ENCODE measurements at places on chromosomes 4 and X. TPM values are rescaled to one million over a fixed set of nuclear protein-coding genes. Genes with fewer than 3 reads are reported as not detected.

DNA sequence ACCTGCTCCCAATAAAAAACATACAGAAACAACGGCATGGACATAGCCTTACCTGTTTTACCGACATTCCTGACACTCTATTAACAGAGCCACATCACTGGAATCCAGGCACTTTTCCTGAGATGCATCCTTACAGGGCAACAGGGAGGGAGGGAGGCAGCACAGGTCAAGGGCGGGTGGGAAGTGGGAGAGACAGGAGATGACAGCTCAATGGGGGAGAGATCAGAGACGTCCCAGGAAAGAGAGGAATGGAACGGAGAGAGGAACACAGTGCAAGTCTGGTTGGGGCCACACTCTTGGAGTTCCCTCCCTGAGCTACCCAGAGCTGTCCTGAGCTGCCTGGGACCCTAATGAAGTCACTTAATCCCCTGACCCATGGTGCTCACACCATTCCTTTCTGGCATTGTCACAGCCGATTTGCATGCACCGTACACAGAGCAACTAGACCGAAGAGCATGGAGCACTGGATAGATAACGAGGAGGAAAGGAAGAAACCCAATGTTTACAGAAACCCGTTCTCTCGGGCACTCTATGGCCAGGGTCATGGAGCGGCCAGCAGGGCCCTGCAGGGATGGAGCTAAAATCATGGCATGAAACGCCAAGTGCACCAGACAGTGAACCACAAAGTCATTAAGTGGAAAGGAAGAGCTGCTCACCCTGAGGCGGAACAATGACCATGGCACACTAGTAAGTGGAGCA, 93.1 kb downstream of the NSUN7 start:
- H3K4me3 ChIP-seq: no peak overlapping the region
- H3K4me1 ChIP-seq: no peaks in the 10 kb centered on the region
- DNase-seq: no peak

DNA sequence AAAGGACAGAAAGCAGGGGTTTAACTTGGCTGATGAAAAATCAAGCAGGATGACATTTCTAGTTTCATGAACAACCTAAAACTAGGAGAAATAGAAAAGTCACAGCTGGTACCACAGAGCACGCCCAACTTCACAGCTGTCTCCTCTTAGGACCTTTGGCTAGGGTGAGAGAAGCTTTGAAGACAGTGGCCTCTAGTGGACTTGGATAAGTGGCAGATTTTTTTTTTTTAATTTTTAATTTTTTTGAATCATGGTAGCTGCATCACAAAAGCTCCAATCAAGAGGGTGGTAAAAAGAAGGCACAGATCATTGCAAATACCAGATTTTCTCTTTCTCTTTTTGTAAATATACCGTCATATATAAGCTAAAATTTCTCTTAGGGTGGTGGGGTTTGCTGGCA, 20.2 kb upstream of the MAP3K15 start:
- H3K27ac ChIP-seq: no peak overlapping the region
- H3K4me3 ChIP-seq: no peak overlapping the region
- H3K27me3 ChIP-seq: no peaks in the 10 kb centered on the region
- no peaks in the 10 kb centered on the region for H3K4me1 ChIP-seq

- no peak overlapping the region for H3K27ac ChIP-seq
- no peaks in the 10 kb centered on the region for H3K36me3 ChIP-seq
- H3K4me3 ChIP-seq: no peak overlapping the region
- H3K27me3 ChIP-seq: no peaks in the 10 kb centered on the region
- DNase-seq: no peak
- no peaks in the 10 kb centered on the region for H3K4me1 ChIP-seq
These were observed 84.7 kb upstream of the NDST3 start for GRCh38 chr4:117949621-117950020.

- DNase-seq: peak; percentile 47
- no peak overlapping the region for H3K4me3 ChIP-seq
- H3K27me3 ChIP-seq: no peaks in the 10 kb centered on the region
These were observed 152.2 kb downstream of the NHS start for GRCh38 chrX:17527135-17527701.

- peaks cover 4% of the 10 kb centered on the region for H3K4me1 ChIP-seq
- DNase-seq: no peak
- no peak overlapping the region for H3K4me3 ChIP-seq
- H3K36me3 ChIP-seq: no peaks in the 10 kb centered on the region
These were observed 102.5 kb downstream of the CPEB2 start for GRCh38 chr4:15104825-15105224.

DNA sequence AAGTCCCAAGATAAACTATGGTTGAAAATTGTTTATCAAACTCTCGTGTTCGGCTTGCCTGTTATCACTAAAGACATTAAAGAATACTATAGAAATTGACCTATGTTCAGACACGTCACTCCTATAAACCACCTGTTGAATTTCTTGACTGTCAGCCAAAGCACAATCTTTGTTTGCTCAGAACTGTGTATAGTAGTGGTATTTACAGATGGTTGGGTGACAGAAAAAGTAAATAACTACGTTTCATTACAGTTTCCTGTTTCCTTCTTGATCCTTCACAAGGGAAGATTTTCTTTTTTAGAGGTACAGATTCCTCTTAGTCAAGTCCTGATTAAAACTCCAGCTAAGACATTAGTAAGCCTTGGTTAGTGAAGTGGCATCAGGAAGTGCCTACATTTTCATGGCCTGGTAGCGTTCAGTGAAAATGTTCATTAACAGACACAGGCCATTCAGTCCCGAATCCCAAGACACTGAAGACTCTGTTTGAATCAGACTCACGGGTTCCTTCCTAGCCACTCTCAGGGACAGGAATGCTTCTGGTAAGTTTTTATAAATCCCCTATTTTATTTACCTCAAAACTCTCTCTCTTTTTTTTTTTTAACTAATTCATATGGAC, at the start of gene SMIM31:
TSS of gene SMIM31 (plus strand) at position 259 of the 616 bp plus-strand sequence. CDS start 16,313 bp downstream, outside the sequence.
- H3K4me1 ChIP-seq: no peaks in the 10 kb centered on the region
- no peak within 1 kb of the TSS for H3K4me3 ChIP-seq
- no peaks in the 10 kb centered on the region for H3K36me3 ChIP-seq
- H3K27me3 ChIP-seq: no peaks in the 10 kb centered on the region
- no peak within 1 kb of the TSS for H3K27ac ChIP-seq
- no peak for DNase-seq

DNA sequence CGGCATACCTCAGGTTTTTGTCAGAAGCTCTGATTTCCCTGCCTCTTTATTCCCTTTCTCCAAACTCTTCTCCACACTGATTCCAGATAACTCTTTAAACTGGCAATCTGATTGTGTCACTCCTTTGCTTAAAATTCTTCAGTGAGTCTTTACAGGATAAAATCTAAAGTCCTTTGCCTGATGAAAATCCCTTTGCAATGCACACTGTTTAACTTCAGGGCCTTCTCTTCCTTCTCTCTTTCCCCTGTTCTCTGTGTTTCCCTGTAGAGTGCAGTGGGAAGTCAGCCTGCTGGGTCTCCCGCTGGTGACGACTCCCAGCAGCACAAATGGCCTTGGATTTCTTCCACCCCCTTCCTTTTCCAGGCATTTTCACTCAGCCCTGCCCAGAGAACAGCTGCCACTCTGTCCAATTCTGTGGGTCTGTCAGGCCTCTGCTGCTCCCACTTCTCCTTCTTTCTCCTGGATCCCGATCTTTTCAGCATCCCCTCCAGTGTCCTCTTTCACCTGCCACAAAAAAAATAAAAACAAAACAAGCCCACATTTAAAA, 189.9 kb upstream of the NWD2 start:
- no peaks in the 10 kb centered on the region for H3K4me1 ChIP-seq
- H3K36me3 ChIP-seq: no peaks in the 10 kb centered on the region
- no peak for DNase-seq
- H3K4me3 ChIP-seq: no peak overlapping the region
- H3K27me3 ChIP-seq: no peaks in the 10 kb centered on the region

- H3K4me1 ChIP-seq: no peaks in the 10 kb centered on the region
- no peak overlapping the region for H3K4me3 ChIP-seq
- no peaks in the 10 kb centered on the region for H3K36me3 ChIP-seq
- no peak for DNase-seq
- no peak overlapping the region for H3K27ac ChIP-seq
These were observed 168.1 kb upstream of the SLC7A11 start for GRCh38 chr4:138410266-138410665.

The ZFX gene
- 41.1 TPM for total RNA-seq

The FGD1 gene
- 4.5 TPM for total RNA-seq

The HERC3 gene
- total RNA-seq: 27.6 TPM

Data from fibroblast of lung (primary cell).